Amniotic epithelial cell (primary cell): ENCODE measurements at places on chromosomes 13 and 19.

- DNase-seq: no peak
Observed at GRCh38 chr13:29005035-29005762, 185.1 kb downstream of the MTUS2 start.

- DNase-seq: no peak
Observed at GRCh38 chr13:101262306-101262705, 154.0 kb downstream of the NALCN start.

DNA sequence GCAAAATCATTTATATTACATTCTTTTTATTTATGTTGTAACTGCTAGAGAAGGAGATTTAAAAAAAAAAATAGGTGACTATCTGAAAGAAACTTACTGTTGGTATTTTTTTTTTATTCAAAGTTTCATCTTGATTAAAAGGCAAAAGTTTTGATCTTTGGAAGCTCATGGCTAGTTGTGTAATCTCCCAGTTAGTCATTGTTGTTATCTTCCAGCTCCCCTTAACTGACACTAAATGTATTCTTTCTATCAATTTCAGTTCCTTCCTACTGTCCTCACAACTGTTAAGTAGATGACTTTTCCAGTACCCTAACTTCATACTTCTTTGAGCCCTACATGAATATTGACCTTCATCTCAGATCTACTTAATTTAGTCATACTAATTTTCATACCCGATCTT, 71.1 kb downstream of the PIBF1 start:
- DNase-seq: peak; percentile 62

DNA sequence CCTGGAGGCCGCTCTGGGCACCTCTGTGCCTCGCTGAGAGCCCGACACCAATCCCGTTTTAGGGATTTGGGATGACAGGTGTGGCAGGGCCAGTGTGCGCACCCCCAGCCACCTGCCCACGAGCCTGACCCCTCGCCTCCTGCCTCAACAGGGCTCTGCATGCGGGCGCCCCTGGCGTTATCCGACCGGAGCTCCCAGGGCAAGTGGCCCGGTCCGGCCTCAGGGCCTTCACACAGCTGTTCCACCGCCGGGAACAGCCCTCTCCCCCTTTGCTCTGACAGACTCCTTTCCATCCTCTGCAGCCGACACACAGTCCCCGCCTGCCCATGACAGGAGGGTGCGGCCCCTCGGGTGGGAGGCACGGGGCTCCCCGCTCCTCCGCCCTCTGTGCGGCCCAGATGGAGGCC, 7.1 kb upstream of the WDR18 start:
- no peak for DNase-seq

DNA sequence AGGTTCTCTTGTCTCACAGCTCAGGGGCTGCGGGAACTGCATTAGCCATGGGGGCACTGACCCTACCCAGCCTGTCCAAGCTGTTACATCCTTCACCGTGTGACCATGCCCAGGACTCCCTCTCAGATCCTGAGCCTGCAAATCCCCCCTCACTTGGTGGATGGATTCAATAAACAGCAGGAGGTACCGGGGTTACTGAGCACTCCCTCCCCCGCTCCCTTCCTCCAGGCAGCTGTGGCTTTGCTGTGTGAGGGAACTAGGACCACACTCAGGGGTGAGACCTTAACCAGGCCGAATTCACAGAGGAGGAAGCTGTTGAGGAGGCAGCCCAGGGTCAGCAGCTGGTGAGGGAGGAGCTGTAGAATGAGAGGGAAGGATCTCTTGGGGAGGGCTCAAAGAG, 27.0 kb upstream of the CEACAM1 start:
- DNase-seq: no peak

GRCh38 chr13:48320891-48321510, 17.4 kb downstream of the RB1 start:
- no peak for DNase-seq

DNA sequence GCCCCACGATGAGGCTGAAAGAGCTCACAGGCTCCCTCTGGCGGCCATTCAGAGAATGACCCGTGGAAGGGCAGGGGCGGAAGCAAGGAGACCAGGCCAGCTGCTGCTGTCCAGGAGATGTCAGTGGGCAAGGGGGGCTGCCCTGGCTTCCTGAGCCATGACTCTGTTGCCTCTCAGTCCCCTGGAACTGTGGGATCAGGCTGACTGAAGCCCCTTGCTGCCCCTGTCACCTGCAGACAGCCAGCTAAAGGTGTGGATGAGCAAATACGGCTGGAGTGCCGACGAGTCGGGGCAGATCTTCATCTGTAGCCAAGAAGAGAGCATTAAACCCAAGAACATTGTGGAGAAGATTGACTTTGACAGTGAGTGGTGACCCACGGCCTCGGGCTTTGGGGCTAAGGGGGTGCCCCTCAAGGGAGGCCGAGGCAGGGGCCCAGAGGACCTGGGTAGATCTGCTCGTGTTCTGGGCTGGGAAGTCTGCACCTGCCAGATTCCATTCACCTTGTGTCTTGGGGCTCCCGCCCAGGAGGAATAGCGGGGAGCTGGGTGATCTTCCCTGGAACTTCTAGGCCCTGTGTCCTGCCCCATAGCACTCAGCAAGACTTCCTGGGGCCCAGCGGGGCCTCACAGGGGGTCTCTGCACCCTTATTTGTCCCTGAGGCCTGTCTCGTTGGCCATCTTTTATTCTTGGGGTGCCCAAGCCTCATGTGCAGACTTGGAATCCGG, 12.5 kb upstream of the ACTN4 start:
- DNase-seq: peak; percentile 49

- DNase-seq: no peak
Observed at GRCh38 chr13:112253631-112254030, 122.5 kb upstream of the SPACA7 start.

GRCh38 chr13:102198418-102199311, 203.2 kb downstream of the FGF14 start:
- peak; percentile 68 for DNase-seq

GRCh38 chr13:59423708-59424340, 739.9 kb downstream of the DIAPH3 start:
- no peak for DNase-seq

- DNase-seq: no peak
Observed at GRCh38 chr19:56972291-56972841, 131.8 kb upstream of the PEG3 start.

- no peak for DNase-seq
Observed at GRCh38 chr13:113639616-113640262, 18.3 kb downstream of the ATP4B start.

DNA sequence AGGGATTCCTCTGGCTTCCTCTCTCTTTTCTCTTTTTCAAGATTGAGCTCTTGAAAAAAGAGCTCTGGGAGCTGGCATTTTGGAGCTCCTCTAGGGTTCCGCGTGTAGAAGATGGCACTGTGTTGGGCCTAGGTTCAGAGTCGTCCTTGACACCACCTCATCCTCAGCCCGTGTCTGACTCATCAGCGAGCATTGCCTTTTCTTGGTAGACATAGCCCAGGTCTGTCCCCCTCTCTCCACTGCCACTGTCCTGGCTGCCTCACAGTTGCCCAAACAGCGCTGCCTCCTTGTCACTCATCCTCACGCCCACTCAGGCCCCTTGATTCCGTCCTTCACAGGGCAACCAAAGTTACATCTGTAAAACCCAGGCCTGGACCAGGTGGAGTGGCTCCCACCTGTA, 24.6 kb downstream of the PAK4 start:
- no peak for DNase-seq

- DNase-seq: no peak
Observed at GRCh38 chr13:40330950-40331349, 335.5 kb downstream of the FOXO1 start.

DNA sequence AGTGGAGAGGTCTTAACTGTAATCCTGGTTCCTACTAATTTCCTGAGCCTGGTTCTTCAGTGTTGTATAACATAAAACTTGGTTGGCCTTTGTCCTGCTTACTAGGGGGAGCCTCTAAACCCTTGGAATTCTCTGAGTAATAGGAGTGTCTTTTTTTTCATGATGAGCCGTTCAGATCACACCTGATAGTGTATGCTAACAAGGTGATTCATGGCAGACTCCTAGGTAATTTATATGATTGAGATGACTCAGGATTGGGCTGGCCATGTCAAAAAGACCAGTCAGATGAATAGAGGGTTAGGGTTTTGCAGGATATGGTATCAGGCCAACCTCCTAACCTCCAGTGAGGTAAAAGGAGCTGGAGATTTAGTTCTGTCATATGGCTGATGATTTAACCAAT, 135.8 kb upstream of the KLF12 start:
- DNase-seq: no peak

- no peak for DNase-seq
Observed at GRCh38 chr13:25252752-25253151, 34.5 kb downstream of the MTMR6 start.

DNA sequence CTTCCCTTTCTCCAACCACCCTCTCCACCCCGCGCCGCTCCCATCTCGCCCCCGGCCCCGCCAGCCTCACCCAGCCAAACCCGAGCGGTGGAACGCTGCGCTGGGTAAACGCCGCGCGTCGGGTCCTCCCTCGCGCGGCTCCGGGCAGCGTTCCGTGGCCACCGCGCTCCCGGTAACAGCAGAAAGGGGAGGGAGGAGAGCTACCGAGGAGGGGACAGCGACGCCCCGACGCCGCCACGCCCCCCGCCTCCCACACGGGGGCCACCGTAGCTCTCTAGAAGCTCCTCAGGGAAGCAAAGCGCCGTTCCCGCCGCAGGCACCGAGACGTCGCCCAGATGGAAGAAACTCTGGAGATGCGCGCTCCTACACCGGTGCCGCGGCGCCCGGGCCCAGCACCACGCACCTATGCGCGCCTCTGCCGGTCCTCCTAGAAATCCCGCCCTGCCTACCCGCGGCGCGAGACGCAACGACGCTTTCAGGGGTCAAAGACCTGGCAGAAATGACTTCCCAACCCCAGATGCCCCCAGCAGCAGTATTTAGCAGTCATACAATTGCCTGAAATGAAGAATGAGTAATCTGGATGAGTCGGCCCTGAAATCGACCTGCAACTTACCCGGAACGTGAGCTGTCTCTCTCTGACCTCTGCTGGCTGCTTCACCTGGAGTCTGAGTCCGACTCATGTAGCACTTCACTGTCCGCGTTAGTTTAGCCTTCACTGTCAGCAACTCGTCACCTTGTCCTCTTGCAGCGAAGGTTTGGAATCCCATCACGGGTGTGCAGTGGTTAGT, at the start of gene RUBCNL:
TSS of gene RUBCNL (minus strand) at position 189 of the 788 bp plus-strand sequence. CDS start 14,777 bp downstream, outside the sequence.
- DNase-seq: peak; percentile 9

DNA sequence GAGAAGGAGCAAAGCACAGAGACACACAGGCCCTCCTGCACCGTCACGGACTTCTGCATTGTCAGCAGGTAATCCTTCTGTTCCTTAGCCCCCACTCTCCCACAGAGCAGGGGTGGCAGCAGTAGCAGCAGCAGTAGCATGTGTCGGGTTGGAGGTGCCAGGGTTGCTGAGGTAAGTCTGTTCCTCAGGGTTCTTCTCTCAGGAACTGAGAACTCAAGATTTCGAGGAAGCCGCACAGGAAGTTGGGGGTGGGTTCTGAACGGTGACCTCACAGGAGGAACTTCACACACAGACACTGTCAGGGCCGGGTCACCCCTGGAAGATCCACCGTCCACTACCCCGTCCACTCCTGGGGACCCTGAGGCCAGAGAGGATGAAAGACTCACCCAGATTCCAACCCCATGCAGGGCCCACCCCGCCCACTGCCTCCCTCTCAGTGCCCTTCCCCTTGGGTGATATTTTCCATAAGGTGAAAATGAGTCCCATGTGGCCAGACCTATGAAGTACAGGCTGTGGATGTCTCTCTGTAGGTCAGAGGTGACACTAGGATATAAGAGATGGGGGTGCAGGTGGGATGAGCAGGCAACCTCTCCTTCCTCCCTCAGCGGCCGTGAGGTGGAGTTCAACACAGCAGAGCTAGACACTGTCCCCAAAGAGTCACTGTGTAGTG, at the start of gene SIGLEC12:
TSS of gene SIGLEC12 (minus strand) at position 207 of the 670 bp plus-strand sequence. CDS start at position 140, 67 bp downstream.
- no peak for DNase-seq

- peak; percentile 45 for DNase-seq
Observed at GRCh38 chr13:43730642-43731041, 56.1 kb downstream of the ENOX1 start.
